ENCODE measurements at places on chromosomes 6 and 20.

GRCh38 chr6:30489081-30490025, at the start of gene HLA-E:
TSS of gene HLA-E (plus strand) at chr6:30489509. CDS start at chr6:30489532, 23 bp downstream.
- peak; percentile 99 for DNase-seq

DNA sequence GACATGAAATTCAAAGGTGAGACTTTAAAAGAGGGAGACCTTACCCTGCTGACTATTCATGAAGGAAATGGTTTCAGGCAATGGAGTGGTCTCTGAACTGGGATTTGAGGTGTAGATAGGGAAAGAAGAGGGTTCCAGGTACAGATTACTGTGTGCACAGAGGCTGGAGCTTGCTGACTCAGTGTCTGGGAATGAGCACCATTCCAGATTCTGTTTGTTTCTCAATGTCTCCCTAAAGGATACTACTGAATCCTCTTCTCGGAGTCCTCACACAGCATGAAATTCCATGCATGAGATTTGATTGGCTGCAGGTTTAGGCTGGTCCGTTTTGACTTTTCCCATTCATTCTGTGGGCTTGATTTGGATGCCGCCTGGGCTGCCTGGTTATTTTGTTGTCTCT, 49.0 kb downstream of the PPP1R14C start:
- DNase-seq: no peak

DNA sequence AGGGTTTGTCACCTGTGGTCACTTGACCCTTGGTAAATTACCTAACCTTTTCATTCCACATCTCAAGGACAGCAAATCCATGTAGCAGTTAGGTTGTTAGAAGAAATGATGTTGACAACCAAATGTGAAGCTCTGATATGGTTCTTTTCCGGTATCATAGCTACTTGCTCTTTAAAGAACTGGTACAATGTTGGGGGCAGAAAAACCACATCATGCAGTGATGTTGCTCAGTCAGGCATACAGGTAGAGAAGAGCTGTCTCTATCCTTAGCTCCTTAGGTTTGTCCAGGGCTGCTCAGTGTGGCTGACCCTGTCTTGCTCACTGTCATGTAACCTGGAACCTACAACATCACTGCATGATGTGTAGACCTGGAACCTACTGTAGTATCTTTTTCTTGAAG, 135.5 kb downstream of the LRRC1 start:
- DNase-seq: no peak

- DNase-seq: no peak
Measured at GRCh38 chr6:100979267-100979666, 98.1 kb upstream of the ASCC3 start.

DNA sequence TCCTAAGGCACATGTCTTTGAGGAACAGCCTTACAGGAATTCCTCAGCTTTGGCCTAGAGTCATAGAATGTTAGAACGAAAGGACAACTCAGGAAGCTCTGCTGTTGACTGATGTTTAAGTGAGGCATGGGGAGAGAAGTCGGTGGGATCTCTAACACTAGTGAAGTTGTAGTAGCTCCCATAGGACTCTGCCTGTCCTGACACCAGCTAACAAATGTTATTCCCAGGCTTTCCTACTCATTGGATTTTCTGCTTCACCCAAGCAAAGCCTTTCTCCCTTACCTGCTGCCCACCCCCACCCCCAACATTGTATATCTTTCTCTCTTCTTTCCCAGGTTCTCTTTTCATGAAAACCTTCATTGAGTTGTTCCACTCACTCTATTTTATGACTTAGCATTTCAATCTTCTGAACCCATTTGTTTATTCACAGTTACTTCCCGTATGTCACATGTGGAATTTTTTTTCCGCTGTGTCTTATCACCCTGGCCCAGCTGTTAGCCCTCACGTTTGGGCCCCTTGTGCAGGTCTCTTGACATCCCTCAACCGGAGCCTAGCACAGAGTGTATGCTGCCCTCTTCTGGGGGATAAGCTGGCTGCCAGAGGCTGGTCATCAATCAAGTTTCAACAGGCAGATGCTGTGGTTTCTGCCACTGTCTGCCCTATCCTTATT, 39.2 kb upstream of the RNF8 start:
- peak; percentile 44 for DNase-seq

- no peak for DNase-seq
Measured at GRCh38 chr6:2216794-2217383, 28.5 kb downstream of the GMDS start.

DNA sequence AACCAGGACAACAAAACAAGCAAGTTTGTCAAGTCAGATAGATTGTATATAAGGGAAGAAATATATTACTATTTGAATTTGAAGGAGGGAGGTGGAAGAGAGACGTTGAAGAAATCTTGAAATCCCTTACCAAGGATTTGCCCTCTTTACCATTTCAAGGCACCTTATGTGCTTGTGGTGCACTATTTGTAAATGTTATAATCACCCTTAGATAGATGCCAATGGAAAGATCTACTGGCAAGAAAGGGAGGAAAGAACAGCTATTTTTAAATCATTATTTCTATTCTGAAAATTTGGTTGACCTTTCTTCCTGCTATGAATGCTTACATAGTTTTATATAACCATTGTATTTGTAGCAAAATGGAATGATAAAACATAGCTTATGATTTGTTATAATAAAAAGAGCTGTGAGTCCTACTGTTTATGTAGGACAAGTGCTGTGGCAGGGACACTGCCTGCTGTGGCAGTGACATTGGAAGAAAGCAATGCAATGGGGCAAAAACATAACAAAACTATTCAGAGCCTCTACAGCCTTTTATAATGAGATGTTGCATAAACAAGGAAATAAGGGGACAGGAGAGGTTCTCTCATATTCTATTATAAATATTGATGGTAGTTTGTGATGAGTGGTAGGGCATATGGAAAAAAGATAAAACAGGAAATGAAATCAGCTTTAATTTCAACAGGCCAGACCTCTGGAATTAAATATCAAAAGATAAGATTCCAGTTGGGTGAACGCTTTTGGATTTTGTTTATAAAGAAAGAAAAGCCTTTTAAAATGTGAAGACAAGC, 1145.2 kb upstream of the GJE1 start:
- no peak for DNase-seq

DNA sequence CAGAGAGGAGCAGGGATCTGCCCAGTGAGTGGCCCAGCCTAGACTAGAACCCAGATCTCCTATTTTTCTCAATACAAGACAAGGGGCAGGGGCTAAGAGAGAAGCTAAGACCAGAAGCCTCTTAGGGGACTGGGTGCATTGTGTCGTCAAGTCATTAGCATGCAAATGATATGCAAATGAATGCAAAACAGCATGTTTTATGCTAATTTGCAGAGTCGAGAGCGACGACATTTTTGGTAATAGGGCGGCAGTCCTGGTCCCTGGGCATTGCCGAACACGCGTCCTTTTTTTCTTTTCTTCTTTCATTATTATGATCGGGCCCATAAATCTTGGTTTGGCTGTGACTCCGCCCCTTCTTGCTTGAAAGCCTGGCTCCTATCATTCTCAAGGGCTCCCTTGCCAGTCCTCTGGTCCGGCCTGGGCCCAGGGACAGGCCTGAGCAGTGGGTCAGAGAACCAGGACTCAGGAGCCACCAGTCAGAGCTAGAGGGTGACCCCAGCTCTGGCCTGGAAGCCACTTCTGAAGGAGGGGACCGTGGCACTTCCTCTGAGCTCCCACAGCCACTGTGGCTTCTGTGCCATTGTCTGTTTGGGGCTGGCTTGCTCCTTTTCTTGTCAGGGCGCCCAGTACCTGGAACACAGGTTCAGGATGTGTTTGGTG, 32.0 kb upstream of the SCRT2 start:
- no peak for DNase-seq

DNA sequence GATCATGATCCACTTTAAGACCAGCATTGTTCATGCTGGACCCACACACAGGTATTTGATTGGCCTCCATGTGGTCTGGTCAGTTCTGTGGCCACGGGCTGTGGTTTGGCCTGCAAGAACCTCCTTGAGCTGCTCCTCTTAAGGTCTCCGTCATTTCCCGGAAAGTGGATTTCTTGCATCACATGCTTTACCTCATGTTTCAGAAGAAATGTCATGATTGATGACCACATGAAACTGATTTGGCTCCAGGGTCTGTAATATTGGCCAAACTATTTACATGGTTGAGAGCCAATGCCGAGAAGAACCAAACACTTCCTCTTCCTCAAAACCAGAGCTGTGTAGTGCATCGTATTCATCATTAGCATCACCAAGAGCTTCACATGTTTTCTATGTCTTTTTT, 13.2 kb upstream of the RSPH3 start:
- DNase-seq: no peak

GRCh38 chr20:22379472-22379871, 204.9 kb downstream of the FOXA2 start:
- DNase-seq: peak; percentile 54

GRCh38 chr6:118606268-118606667, 45.1 kb downstream of the CEP85L start:
- DNase-seq: no peak

DNA sequence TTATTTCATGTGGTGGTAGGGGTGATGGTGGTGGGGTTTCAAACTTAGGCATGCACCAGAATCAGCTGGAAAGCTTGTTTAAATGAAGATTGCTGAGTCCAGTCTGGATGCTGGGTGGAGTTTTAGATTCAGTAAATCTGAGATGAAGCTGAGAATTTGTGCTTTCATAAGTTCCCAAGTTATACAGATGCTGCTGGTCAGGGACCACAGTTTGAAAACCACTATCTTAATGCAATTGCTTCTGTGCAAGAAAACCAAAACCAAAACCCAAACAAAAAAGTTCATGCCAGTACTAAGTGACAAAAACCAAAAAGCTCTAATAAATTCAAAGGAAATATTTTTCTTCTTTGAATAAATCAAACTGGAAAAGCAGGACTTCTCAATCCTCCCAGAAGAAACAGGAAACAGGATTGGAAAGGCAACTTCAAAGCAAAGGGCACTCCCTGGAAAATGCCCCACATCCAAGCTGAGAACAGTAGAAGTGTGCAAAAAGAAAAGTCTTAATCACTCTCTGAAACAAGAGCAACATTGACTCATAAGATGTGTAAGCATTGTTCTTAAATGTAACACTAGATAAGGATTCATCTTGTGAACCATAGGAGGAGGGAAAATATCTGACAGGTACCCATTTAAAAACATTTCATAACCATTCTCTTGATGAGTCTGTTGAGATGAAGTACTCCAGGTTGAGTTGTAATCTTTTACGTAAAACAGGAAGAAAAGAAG, 481.5 kb upstream of the HSF2 start:
- no peak for DNase-seq

GRCh38 chr6:110529907-110530306, 53.5 kb upstream of the SLC22A16 start:
- peak; percentile 38 for DNase-seq

DNA sequence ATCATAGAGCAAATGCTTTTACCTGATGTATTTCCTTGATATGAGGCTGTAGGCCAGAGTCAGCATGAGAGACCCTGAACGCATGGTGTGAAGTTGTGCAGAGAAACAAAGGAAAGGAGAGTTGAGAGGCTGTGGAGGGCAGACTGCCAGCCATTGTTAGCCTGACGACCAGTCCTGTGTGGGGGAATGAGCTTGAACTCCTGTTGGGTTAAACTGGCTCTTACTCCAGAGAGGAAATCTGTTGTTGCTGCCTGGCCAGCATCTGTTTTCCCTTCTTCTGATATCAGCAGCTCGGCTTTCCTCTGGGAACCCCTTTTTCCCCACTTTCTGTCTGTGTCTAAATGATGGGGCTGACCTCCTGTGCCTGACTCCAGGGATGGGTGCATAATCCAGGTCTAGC, 158.2 kb upstream of the ZFP64 start:
- no peak for DNase-seq

GRCh38 chr6:15594512-15595259, 68.1 kb downstream of the DTNBP1 start:
- no peak for DNase-seq

GRCh38 chr6:126072172-126072571, 85.8 kb downstream of the TRMT11 start:
- no peak for DNase-seq

- no peak for DNase-seq
Measured at GRCh38 chr6:91708534-91708933, 1121.7 kb upstream of the MAP3K7 start.

DNA sequence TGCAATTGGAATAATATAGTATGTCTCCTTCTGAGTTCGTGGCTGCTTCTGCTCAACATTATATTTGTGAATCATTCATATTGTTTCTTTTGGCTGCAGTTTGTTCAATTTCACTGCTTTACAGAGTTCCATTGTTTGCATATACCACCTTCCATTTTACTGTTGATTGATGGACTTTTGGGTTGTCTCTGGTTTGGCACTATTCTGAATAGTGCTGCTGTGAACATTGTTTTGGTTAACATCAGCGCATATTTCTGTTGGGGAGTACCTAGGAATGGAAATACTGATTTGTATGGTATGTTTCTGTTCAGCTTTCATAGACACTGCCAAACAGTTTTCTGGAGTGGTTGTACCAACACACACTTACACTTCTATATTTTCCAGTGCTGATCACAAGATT, 46.9 kb downstream of the UST start:
- no peak for DNase-seq

- DNase-seq: no peak
Measured at GRCh38 chr20:13294522-13294921, 73.4 kb downstream of the ISM1 start.

- no peak for DNase-seq
Measured at GRCh38 chr6:46263707-46264086, 92.9 kb upstream of the ENPP5 start.

GRCh38 chr6:27091661-27092315, 155.7 kb upstream of the PRSS16 start:
- DNase-seq: peak; percentile 94

- no peak for DNase-seq
Measured at GRCh38 chr6:134340179-134340975, 22.5 kb upstream of the SGK1 start.

DNA sequence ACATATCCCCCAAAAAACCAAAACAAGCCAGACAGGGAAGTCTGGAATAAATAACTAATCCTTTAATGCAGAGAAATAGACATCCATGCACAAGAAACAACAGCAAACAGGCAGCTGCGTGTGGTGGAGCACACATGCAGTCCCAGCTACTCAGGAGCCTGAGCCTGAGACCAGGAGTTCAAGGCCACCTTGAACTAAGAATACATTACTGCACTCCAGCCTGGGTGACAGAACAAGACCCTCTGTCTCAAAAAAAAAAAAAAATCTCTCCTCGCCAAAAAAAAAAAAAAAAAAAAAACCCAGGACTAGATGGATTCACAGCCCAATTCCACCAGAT, 48.2 kb upstream of the SRSF6 start:
- DNase-seq: no peak

- DNase-seq: peak; percentile 99
Measured at GRCh38 chr6:11653028-11653583, 115.6 kb downstream of the TMEM170B start.

- DNase-seq: no peak
Measured at GRCh38 chr6:169824848-169825557, 73.6 kb downstream of the ERMARD start.

DNA sequence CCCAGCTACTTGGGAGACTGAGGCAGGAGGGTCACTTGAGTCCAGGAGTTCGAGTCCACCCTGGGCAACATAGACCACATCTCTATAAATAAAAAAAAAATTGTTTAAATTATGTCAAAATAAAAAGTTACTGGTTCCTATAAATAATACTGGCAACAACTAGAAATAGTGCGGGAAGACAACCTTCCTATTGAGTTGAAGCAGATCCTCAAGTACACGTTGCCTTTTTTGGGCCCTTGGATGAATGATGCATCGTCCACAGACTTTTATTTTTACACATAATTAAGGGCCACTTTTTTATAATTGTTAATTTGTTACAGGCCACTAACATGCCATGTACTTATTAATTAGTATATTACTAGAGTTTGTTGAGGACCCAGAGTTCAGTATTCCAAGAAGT, 31.1 kb downstream of the KIZ start:
- no peak for DNase-seq
